EL (cell line): ENCODE measurements at places on chromosomes 7 and 10.

DNA sequence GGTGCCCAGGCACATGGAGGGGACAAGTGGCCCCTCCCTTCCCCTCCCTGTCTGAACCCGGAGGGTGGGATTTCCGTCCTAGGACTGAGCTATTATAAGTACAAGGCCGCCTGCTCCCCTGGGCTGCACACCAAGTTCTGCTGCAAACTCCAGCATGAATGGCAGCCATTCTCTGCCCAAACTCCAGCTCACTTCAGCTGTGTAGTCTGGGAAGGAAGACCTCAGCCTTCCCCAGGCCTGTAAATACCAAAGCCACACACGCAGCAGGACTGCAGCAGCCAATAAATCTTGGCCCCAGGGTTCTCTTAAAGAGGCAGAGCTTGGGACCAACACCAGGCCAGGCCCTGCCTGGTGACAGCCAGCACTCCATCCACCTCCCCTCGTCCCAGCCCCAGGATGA, 291.3 kb upstream of the ZMIZ1 start:
- DNase-seq: peak; percentile 19

DNA sequence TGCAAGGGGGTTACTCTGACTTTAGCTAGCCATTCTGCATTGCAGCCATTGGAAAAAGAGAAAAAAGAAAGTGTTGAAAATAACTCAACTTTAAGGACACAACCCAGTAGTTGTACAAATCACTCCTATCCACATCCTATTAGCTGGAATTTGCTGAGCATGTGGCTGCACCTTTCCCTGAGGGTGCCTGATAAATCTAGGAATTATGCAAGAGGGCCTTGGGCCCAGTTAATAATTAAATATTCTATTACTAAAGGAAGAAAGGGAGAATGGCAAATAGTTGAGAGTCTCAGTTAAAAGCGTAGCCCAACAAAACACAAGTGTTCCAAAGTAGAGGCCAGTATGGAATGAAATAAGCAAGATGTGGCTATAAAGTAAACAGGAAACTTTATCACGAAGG, 200.9 kb upstream of the CNTNAP2 start:
- DNase-seq: no peak

DNA sequence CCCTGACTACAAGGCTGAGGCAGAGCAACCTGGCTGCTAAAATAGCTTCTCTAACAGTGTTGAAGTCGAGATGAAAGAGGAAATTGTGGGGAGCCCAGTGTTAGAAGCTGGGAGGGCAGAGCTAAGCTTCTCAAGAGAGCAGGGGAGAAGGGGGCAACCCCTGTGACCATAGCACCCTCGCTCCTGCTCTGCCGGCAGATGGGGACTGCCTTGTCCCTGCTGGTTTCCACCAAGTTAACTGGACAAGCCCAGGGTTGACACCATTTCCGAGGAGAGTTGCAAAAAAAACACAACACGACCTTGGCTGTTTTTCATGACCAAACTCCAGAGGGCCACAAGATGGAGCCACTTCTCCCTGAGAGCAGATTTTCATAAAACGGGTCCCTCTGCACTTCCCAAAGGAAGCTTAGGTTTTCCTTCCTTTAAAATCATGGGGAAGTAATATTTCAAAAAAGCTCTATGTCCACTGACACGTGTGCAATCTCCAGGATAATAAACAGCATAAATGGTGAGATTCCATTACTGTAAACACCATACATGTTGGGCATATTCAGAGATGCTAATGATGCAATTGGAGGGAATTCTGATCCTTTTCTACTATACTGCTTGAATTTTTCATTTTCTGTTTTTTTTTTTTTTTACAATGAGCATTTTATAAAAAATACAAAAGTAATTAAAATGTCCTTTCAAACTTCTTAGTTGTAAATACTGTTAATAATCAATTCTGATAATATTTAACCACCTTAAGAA, 140.4 kb downstream of the PIP4K2A start:
- DNase-seq: peak; percentile 49

GRCh38 chr7:64515781-64516180, 47.1 kb downstream of the ZNF680 start:
- DNase-seq: no peak

DNA sequence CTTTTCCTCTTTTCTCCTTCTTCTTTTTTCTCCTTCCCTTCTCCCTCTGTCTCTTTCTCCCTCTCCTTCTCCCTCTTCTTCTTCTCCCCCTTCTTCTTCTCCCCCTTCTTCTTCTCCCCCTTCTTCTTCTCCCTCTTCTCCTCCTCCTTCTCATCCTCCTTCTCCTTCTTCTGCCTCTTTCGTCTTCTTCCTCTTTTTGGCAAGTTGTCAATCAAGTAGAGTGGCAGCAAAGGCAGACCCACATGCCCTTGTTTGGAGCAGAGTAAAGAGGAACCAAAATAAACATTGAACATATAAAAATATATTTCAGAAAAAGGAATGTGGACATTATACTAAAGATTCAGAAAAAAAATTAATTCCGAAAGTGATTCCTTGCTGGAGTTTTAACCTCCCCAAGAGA, 59.6 kb upstream of the ZNF33B start:
- DNase-seq: no peak

DNA sequence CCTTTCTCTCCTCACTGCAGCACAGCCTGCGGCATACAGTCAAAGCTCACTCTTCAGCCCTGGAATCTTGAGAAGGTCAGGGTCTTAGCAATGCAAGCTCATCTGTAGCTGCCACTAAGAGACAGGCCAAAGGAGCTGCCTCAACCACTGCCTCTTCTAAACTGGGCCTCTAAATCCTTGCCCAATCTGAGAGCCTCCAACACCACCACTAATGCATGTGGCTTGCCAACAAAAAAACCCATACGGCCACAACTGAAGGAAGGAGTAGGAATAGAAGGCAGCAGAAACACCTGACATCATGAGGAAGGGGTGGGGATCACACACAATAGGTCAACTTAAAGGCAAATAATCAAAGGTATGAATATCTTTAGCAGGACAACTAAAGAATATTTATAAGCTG, 183.8 kb downstream of the SRPK2 start:
- no peak for DNase-seq

DNA sequence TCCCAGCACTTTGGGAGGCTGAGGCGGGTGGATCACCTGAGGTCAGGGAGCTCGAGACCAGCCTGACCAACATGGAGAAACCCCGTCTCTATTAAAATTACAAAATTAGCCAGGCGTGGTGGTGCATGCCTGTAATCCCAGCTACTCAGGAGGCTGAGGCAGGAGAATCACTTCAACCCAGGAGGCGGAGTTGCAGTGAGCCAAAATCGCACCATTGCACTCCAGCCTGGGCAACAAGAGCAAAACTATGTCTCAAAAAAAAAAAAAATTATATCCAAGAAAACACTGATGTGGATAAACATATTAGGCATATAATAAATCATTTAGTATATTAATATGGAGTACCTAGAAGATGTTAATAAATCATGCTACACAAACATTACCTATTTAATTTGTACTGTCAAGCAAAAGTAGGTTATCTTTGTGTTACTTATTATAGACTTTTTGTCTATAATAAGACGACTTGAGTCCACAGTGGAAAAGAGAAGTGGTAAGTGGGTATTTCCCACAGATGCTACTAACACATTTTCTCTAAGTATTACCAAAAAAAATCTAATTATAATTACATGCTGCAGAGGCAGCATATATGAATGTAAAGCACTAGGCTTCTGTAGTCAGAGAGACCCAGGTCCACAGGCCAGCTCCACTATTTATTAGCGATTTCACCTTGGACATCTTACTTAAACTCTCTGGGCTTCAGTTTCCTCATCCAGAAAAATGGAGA, 34.5 kb downstream of the DNMBP start:
- no peak for DNase-seq

DNA sequence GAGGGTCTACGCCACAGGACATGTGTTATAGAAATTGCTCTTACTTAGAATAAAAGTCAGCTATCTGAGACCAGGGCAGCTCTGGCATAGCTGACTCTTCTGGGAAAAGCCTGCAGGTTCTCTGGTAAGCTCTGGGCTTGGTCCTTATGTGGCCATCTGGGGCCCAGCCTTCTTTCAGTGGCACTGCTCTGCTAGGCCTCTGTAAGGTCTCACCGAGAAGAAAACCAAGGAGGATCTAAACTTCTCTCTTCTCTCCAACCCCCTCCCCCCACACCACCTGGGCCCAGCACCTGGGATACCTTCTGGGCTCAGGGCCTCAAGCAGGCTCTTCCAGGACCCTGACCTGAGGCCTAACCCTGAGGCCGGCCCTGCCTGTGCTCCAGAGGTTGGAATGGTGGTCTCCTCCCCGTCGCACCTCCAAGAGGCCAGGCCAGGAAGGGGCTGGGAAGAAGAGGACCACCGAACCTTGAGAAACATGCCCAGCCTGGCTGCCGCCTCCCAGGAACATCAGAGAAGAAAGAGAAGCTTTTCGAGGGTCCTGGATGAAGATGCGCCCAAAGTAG, 323.6 kb downstream of the GFRA1 start:
- no peak for DNase-seq

- no peak for DNase-seq
Measured at GRCh38 chr10:91316486-91316885, 93.7 kb upstream of the HECTD2 start.

GRCh38 chr7:24129597-24129996, 154.4 kb upstream of the NPY start:
- DNase-seq: peak; percentile 74

- DNase-seq: no peak
Measured at GRCh38 chr7:67683628-67684027, 687.0 kb downstream of the TYW1 start.

DNA sequence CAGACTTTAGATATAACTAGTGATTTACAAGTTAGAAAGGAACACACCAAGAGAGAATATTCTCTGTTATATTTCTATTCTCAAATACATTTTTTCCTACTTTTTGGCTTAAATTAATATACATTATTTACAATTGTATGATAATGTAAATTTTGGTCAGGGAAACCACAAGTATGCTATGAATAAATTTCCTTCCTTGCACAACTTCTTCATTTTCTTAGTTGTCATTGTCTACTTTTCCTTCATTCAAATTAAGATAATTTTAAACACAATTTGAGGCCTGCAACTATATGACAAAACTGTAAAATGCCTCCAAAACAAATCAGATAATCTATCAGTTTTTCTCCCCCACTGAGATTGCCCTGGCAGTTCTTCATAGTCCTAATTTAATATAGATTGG, 131.3 kb downstream of the CDK14 start:
- no peak for DNase-seq

GRCh38 chr10:14879928-14880193, 1.2 kb downstream of the SUV39H2 start:
- no peak for DNase-seq

GRCh38 chr7:25922296-25922695, 229.7 kb upstream of the NFE2L3 start:
- DNase-seq: no peak

DNA sequence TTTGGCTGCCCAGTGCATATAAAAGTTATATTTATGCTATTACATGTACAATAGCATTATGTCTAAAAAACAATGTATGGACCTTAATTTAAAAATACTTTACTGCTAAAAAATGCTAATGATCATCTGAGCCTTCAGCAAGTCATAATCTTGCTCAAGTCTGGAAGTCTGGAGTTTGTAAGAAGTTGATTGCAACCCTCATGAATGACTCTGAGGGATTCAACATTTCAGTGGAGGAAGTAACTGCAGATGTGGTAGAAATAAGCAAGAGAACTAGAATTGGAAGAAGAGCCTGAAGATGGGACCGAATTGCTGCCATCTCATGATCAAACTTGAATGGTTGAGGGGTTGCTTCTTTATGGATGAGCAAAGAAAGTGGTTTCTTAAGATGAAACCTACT, 13.0 kb upstream of the ADAMTS14 start:
- no peak for DNase-seq

DNA sequence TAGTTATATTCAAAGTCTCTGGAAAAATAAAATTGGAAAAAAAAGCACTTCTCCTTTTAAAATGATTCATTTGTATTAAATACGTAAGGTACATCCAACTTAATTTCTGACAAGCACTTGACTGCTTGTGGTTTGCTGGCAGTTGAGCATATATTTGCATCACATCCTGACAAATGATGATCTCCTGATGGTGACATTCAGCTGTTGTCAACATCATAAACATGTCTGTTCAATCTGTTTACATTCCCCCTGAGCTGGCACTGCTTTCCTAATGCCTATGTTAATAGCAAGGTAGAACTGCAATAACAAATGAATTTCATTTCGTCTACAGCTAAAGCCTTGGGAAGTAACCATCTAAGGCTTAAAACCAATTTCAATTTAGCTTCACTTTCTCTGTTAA, 24.4 kb downstream of the TSPAN12 start:
- DNase-seq: no peak

DNA sequence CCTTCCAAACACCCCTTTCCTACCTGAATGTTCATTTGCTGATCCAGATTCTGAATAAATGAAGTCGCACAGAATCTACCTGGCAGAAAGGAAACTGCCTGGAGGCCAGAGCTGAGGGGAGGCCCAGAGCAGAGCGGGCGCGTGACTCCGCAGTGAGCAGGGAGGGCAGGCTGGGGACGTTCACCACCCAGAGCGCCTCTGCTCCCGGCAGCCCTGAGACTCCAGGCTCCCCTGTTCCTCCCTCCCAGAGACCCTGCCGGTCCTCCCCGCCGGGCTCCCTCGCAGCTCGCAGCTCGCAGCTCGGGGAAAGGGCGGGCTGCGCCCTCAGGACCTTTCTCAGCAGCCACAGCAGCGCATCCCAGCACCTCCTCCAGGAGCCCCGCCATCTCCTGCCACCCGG, 176.7 kb upstream of the ZNF32 start:
- no peak for DNase-seq

DNA sequence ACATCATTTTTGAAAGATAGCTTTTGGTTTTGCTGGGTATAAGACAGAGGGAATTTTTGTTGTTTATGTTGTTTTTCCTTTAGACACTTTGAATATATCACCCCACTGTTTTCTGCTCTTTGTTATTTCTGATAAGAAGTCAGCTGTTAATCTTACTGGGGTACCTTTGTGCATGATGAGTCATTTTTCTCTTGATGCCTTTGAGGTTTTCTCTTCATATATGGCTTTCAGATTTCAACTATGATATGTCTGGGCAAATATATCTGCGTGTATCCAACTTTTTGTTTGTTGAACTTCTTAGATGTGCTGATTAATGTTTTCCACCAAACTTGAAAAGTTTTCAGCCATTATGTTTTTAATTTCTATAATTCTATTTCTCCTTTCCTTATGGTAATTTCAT, 208.6 kb upstream of the TMEM72 start:
- no peak for DNase-seq

DNA sequence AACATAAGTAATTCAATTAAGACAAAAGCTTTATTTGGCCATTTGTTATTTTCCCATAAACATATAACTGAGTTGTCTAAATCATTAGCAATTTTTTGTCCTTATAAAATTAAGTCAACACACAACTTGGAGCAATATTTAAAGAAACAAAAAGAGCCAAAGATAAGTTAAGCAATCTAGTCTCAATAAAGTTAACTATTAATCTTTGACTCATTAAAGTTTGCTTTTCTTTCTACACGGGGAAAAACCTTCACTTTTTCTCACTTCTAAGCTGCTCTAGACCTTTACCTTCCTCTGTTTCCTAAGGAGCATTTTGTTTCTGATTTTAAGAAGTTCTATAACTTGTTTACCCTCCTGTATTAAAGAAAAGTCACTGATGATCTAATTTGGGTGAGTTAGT, 867.1 kb upstream of the PHF14 start:
- no peak for DNase-seq

- no peak for DNase-seq
Measured at GRCh38 chr10:102413806-102414561, 4.6 kb downstream of the PSD start.
